Suppressor macrophage treated with lipopolysaccharide for 4 hours (primary cell): ENCODE measurements at places on chromosomes 4 and X.
A peak's percentile ranks its signal among the peaks of the same experiment; 100 is the strongest.

GRCh38 chr4:6221301-6221850, 21.0 kb upstream of the JAKMIP1 start:
- no peak for DNase-seq

- no peak for DNase-seq
Observed at GRCh38 chr4:71074452-71075299, 81.2 kb downstream of the DCK start.

DNA sequence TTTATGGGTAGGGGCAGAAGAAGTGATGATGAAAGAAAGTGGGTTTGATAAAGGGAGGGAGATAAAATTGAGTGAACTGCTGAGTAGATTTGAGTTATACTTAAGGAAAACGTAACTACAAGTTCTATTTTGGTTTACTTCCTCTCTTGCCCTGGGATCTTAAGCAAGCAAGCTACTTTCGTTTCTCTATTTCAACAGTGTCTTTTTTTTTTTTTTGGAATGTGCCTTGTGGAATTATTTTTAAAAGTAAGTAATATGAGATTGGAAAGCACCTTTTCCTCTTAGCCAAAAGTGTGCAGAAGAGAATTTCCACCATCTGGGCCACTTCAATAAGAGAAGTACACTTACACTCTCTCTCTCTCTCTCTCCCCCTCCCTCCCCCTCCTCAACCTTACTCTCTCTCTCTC, 16.0 kb upstream of the C4orf36 start:
- DNase-seq, result peak; percentile 83

- DNase-seq, result no peak
Observed at GRCh38 chr4:137608085-137608484, 75.8 kb upstream of the PCDH18 start.

DNA sequence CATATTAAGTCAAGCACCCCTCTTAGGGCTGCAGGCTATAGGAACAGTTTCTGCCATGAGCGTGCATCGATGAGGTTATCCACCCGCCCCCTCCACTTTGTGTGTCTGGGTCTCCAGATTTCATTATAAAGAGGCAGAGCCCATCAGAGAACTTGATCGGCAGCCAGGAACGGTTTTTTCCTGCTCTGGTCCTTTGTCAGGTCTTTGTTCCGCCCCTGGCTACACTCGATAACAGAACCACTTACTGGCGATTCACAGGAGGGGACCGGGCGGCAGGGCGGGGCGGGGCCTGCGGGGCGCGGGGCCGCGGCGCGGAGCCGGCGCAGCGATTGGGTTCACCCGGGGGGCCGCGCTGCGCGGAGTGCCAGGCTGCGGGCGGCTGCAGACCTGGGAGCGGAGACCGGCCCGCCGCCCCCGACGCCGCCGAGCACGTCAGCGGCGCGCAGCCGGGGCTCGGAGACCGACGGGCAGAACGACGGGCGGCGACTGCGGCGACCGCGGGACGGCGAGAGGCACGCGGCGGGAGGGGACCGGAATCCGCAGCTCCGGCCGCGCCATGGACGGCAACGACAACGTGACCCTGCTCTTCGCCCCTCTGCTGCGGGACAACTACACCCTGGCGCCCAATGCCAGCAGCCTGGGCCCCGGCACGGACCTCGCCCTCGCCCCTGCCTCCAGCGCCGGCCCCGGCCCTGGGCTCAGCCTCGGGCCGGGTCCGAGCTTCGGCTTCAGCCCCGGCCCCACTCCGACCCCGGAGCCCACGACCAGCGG, at the start of gene SLC10A4:
SLC10A4 (plus strand) TSS at position 338 of the 771 bp plus-strand sequence; CDS start at position 557, 219 bp downstream.
- DNase-seq, result no peak

DNA sequence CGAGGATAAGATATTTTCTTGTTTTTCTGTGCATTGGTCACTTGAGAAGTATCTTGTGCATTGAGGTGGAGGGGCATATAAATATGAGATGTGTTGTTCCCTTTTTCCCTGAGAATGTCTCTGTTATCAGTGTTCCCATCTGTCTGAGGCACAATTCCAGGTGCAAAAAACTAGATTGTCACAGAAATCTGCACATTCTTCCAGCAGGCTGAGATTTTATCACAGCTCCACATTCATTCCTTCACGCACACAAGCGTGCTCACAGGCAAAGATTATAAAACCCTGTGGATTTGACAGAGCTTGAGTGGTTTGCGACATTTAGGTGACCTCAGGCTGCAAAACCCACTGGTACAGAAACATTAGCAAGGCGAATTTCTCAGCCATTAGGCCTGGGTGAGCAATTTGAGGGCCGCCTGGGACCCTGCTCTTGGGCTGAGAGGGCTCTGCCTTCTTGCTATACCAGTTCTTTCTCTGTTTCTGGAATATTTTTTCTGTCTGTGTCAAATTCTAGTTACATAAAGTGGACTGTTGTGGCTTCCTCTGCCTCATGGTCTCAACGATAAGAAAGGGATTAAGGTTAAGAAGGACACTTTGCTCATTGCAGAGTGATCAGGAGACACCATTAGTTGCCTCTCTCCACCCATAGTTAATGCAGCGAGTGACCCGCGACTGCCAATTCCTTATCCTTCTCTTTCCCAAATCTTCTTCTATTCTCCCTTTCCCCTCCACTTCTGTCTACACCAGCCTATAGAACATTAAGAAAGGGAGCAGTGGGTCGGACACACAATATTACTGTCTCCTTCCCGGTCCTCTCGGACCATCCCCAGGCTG, 86.7 kb upstream of the C1QTNF7 start:
- DNase-seq, result no peak

DNA sequence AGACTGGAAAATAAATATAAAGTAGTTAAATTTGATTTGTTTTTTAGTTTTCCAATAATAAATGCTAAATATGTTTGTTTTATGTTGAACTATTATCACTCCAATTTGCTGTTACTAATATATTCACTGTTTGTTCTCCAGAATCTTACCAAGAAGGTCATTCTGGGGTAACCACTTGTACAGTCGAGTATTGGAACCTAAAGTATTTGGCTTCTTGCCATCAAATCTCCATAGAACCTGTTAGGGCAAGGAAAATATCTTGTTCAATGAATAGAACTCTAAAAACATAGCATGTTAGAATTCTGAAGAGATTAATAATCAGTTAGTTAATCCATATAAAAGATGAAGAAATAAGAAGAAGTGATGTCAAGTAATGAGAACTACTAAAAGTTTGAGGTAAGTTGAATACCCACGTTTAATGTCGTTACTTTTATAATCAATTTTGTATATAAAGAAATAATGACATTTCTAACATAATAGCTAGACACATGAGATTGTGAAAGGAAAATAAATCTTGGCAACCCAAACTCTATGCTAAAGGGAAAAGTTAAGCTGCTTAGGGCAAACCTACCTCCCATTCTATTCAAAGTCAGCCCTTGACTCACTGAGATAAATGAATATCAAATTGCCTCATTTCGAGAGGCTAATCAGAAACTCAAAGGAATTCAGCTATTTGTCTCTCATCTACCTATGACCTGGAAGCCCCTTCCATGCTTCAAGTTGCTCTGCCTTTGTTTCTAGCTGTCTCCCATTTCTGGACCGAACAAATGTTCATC, 15.3 kb downstream of the UGT2B15 start:
- no peak for DNase-seq

GRCh38 chr4:138611721-138612120, 369.6 kb upstream of the SLC7A11 start:
- no peak for DNase-seq

GRCh38 chr4:149825336-149825735, 9.7 kb upstream of the IQCM start:
- DNase-seq, result no peak

DNA sequence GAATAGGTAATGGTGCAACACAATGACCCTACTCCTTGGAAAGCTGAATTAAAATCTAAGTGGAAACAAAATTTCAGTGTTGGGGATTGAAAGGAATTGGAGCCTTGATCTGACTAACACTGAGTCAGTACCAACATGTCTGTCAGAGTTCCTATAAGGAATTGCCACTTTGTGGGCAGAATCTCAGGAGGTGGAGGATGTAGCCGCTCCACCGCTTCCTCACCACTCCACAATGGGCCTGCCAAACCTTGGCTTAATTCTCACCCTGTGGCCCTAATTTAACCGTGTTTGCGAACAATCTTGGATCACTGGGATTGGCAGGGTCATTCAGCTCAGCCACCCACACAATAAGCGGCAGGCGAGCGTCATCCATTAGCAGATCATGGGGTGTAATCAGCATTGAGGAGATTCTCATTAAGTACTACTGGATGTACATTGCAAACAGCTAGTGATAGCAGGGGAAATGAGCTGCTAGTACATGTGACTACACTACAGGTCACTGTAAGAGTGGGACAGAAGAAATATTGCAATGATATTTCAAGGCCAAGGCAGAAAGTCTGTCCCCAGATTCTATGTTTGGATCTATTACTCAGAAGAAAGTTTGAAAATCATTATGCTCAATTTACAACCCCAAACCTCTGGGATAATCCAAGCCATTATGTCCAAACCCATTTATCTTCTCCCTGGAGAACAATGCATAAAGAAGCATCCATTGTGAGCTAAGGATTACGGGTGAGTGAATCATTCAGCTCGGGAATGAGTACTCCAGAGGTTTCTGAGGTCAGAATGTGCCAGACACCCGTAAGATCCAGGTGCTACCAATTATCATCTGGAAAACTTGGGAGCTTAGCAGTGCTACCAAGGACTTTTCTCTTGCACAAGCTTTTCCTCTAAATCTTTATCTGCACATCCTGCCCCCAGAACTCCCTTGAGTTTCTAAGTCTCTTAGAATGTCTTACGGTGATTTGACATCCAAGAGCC, 5.8 kb downstream of the SRPX start:
- DNase-seq, result no peak

GRCh38 chr4:143618811-143619210, 81.7 kb downstream of the FREM3 start:
- no peak for DNase-seq

- no peak for DNase-seq
Observed at GRCh38 chr4:118884716-118885115, 3.9 kb upstream of the SYNPO2 start.

GRCh38 chr4:5215321-5215720, 164.0 kb downstream of the STK32B start:
- no peak for DNase-seq

- DNase-seq, result no peak
Observed at GRCh38 chr4:95190751-95191436, 357.9 kb downstream of the UNC5C start.

- DNase-seq, result no peak
Observed at GRCh38 chr4:13484749-13485221, 645 bp upstream of the RAB28 start.

GRCh38 chr4:10366628-10367027, 90.6 kb downstream of the ZNF518B start:
- no peak for DNase-seq

GRCh38 chr4:39450618-39451017, 8.1 kb downstream of the RPL9 start:
- DNase-seq, result no peak

DNA sequence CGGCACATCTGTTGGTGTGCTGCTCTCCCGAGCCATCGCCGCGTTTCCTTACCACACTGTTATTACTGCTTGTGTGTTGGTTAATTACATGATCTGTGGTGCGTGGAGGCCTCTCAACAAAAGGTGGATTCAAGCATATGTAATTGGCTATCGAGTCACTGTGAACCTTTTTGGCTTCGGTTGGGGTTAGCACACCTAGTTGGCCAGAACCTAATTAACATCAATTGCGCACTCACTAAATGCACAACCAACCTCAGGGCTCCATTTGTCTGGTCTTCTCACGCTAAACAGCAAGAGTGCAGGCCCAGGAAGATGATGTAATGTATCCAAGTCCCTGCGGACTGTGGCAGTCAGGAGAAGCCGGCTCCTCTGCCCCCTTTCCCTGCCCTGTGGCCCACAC, 17.4 kb downstream of the ENPP6 start:
- DNase-seq, result no peak

GRCh38 chr4:90219822-90220221, 92.6 kb downstream of the CCSER1 start:
- DNase-seq, result no peak

GRCh38 chrX:119240356-119240755, 4.3 kb downstream of the PGRMC1 start:
- DNase-seq, result no peak

DNA sequence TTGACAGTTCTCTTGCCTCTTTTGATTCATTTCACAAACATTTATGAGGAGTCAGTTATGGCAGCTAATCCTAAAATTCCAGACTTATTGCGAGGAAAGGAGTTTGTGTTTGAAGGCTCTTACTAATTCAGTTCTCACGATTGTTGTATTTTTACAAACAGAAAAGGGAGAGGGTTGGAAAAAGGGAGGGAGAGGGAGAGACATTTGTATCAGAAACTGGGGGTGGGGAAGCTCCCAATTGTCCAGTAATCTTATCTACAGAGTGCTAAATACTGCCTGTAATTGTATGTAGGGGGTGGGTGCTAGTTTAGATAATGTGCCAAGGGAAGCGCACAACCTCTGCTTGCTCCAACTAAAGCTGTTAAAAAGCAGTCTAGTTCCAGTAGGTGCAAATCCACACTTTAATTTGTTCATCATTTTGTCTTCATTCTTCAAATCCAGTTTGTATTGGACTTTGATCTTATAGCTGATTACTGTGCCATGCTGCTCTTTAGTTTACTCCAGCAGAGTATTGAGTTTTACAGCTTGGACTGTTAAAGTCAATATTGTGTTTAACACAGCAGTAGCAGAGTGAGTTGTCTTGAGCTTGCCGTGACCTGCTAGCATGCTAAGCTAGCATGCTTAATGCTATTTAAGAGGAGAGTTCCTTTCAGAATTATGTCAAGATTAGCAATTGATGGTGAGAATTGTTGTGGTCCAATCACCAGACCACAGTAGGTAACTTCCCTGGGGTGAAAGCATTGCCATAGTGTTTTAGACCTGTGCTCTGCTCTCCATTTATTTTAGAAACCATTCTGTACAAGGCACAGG, 13.9 kb downstream of the FNIP2 start:
- DNase-seq, result no peak

GRCh38 chrX:109077788-109078187, 341.4 kb upstream of the IRS4 start:
- no peak for DNase-seq

DNA sequence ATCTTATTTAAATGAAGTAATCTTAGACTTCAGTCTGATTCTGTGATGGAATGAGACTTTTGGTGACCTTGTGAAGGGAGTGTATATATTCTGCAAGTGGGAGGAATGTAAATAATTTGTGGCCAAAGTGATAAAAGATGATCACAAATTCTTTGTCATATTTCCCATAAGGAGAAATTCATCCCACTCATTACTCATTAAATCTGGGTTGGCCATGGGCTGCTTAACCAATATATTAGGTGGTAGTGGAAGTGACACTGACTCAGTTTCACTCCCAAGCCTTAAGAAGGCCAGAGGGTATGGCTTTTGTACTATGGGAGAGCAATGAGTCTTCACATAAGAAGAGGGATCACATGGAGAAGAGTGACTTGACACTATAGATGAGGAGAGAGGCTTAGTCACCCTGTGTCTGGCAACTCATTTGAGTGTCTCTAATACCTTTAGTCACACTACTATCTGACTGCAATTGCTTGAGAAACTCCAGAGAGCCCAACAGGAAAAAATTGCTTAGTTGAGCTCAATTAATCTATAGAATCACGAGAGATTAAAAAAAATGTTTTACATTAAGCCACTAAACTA, 408.2 kb upstream of the PITX2 start:
- DNase-seq, result no peak
